CD4-positive, alpha-beta T cell treated with Interleukin-4 for 4 hours (primary cell): ENCODE measurements at places on chromosomes 4 and X.

GRCh38 chr4:108035691-108036090, 46.0 kb downstream of the HADH start:
- no peak for DNase-seq

GRCh38 chr4:178611062-178611461, 1168.8 kb upstream of the AGA start:
- no peak for DNase-seq

DNA sequence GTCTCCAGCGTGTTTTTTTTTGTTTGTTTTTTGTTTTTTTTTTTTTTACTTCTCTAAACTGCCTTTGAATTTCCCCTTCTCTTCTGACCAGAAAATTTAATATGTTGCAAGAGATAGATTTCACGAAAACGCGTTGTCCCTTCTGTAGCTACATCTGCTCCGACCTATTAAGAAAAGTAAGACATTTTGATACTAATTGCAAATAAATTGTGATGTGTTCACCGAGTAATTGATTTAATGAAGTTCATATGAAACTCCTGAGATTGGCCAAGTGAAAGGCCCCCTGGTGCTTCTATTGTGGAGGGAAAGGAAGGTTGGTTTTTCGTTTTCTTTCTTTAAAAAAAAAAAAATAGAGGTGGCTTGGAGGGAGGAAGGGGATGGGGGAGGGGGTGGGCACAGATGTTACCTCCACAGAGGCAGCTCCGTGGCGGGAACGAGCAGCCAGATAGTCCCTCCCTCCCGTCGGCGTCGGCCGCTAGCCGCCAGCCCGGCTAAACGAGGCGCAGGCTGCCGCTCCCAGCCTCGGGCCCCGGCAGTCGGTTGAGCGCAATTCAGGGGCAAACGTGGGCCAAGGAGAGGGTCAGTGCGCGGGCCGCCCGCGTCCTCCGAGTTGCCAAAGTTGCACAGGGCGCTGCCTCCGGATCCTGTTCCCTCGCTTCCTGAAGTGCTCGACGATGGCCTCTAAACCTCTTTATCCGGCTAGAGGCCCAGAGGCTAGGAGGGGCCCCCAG, 139.1 kb upstream of the ZIC3 start:
- DNase-seq = no peak

GRCh38 chr4:178745203-178745602, 1303.0 kb upstream of the AGA start:
- no peak for DNase-seq
